GM23248 (cell line): ENCODE measurements at places on chromosomes 2 and 18. TPM values are rescaled to one million over a fixed set of nuclear protein-coding genes. Genes with fewer than 3 reads are reported as not detected.

The ALKAL2 gene
- total RNA-seq, result not detected in 2 replicates

The SERPINB13 gene
- total RNA-seq, result not detected in 2 replicates

The GBX2 gene
- total RNA-seq, result not detected in 2 replicates

The KLHL29 gene
- total RNA-seq, result 4.7 and 6.4 TPM in 2 replicates

The SERPINB11 gene
- not detected in 2 replicates for total RNA-seq

The BARD1 gene
- total RNA-seq, result 11.8 and 24.8 TPM in 2 replicates

The CFAP65 gene
- total RNA-seq, result not detected in 2 replicates

The CNGA3 gene
- under 0.01 and 0.51 TPM in 2 replicates for total RNA-seq

The CCNT2 gene
- 15.0 and 15.7 TPM in 2 replicates for total RNA-seq

The DNAJC5G gene
- not detected in 2 replicates for total RNA-seq

The UGT1A5 gene
- total RNA-seq, result not detected in 2 replicates

The STK17B gene
- total RNA-seq, result 23.6 and 31.0 TPM in 2 replicates

The RAB31 gene
- 40.5 and 49.2 TPM in 2 replicates for total RNA-seq

- DNase-seq, result peak; percentile 9
Observed at GRCh38 chr2:164000176-164000575, 264.4 kb upstream of the FIGN start.

- DNase-seq, result no peak
Observed at GRCh38 chr2:155722290-155722689, 610.2 kb downstream of the NR4A2 start.

GRCh38 chr18:69725009-69725408 lies 222.7 kb downstream of the CD226 start:
- no peak for DNase-seq

DNA sequence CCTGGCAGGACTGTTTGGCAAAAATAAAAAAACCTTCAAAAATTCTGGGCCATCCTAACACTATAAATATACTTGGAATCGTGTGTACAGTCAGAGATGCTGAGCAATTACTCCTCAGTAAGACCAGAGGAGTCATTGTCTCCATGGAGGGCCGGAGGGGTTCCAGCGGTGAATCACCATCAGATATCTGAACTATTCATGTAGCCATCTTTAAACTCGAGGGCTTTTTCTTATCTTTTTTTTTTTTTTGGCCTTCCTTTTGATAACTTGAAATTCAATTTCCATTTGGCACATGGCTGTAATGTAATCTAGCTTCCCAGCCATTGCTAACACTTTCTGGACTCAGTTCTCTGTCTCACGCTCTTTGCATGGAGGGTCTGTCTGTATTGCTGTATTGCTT lies 7.4 kb upstream of the FHL2 start:
- peak; percentile 96 for DNase-seq

- DNase-seq, result peak; percentile 64
Observed at GRCh38 chr2:241540771-241541561, 17.6 kb upstream of the BOK start.

- DNase-seq, result no peak
Observed at GRCh38 chr18:78773819-78774218, 205.8 kb upstream of the SALL3 start.

- DNase-seq, result peak; percentile 75
Observed at GRCh38 chr2:112958428-112959108, 19.2 kb upstream of the IL36G start.

DNA sequence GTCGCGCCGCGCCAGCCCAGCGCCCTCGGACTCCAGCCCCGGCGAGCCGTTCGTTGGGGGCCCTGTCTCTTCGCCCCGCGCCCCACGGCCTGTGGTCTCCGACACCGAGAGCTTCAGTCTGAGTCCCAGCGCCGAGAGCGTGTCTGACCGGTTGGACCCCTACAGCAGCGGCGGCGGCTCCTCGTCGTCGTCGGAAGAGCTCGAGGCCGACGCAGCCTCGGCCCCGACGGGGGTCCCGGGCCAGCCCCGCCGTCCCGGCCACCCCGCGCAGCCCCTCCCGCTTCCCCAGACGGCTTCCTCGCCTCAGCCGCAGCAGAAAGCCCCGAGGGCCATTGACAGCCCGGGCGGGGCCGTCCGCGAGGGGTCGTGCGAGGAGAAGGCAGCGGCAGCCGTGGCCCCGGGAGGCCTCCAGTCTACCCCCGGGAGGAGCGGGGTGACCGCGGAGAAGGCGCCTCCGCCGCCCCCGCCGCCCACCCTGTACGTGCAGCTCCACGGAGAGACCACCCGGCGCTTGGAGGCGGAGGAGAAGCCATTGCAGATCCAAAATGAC lies 1.4 kb downstream of the PHLPP1 start:
- peak; percentile 56 for DNase-seq

DNA sequence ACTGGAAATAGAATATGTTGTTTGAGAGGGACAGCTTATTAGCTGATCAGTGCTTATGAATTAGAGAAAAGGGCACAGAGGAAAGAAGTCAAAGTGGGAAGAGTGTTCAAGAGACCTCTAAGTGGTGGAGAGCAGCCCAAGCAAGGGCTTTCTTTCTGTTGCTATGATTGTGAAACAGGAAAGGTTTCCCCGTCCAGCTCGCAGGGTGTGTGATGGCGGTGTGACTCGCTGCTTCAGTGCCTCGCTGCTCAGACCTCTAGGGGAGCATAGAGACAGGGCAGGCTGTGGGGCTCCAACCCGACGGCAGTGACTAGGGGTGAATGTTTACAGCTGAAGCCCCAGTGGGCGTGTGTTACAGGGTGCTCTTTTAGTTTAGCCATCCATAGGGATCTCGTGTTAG lies 166.5 kb upstream of the COPS8 start:
- peak; percentile 81 for DNase-seq

GRCh38 chr2:175362331-175362730 lies 180.8 kb upstream of the ATP5MC3 start:
- DNase-seq, result no peak

DNA sequence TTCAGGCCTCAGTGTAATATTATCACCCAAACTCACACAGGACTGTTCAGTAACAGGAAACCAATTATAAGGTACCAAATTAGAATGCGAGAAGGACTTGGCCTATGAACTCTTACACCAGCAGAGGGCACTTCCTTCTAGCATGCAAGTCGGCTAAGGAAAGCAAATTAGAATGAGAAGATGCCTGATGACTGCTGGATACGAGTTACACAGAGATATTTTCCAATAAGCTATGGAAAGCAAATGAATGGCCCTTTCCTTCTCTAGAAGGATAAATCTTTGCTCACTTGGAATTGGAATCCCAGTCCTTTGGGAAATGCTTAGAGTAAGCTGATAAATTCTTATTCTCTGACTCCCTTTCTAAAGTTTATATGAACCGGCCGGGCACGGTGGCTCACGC lies 109.8 kb downstream of the AP1S3 start:
- peak; percentile 71 for DNase-seq

- DNase-seq, result peak; percentile 88
Observed at GRCh38 chr2:198499539-198499938, 695.1 kb downstream of the PLCL1 start.

DNA sequence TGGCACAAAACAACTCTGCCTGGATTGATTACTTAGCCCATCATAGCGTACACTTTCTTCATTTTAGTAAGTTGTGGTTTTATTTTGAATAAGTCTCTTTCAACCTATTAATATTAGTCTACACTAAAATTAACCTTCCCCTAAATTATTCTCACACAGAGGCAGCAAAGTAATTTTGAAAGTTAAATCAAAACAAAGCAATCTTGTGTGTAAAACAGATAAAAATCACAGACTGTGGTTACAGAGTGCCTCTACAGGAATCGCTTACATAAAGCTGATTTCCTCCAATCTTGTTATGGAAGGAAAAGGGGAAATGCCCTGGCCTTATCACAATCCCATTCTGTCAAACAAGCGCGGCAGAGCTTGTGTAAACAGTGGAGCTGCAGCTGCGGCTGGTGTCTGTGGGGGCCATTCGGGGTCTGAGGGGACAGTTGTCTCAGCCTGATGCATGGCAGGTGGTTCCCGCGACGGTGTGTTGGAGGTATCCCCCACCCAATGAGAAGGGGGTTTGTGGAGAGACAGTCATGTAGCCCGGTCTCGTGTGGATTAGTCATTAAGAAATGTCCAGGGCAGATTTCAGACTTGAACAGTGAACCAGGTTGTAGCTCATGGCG lies 42.1 kb downstream of the BCL2L11 start:
- DNase-seq, result no peak

DNA sequence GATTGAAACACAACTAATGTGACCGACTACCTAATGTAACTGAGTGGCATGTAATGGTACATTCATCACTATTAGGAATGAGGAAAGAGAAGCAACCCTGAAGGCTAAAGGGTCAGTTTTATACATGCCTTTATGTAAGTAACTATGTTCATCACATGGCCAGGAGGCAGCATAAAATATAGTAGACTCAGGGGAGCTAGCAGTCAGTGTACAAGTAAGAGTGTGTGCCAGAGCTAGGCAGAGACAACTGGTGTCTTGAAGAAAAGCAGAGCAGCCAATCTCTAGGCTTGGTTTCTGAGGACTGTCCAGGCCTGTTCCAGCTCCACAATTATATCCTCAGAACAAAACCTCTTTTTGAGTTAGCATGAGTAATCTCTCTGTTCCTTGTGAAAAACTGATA lies 18.1 kb downstream of the SMAD2 start:
- no peak for DNase-seq

GRCh38 chr2:179171371-179171770 lies 93.3 kb downstream of the SESTD1 start:
- DNase-seq, result no peak

DNA sequence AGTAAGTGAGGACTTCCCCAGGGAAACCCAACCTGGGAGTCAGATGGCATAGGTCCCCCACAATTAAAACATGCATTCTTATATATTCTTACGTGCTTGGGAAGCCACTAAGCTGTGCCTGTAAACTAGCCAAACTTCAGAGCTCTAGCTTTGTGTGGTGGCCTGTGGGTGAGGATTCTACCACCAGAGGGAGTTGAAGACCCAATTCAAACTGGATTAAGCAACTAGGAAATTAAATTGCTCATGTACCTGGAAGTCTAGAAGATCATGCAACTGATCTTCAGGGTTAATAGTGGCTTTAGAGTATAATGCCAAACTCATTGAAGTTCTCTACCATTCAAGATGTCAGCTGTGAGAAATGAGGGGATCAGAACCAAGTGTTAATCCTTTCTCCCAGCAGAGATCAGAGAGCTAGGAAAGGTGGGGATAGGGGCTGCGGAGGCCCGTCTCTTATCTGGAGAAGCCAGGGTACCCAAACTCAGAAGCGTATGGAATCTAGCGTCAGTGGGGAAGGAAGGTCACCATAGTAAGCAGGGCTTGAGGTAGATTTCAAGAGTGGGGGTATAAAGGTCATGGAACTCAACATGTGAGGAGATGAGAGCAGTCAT lies 53.2 kb upstream of the CCDC85A start:
- peak; percentile 76 for DNase-seq

DNA sequence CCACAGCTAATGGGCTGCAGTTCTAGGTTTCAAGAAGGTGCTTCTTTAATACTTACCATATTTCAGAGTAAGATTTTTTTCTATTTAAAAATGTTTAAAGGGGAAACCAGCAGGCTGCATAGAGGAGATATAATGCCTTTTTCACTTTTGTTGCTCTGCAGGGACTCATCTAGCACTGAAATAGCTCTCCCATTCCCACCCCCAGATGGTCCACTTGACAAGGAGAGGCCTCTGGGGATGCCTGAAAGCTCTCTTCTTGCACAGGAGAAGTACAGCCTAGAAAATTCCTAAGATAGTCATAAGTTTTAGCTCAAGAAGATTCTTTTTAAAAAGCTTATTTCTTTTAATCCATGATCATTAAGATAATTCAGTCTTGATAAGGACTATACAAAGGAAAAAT lies 126.4 kb downstream of the CDH2 start:
- no peak for DNase-seq

GRCh38 chr2:160609346-160609745 lies 115.7 kb upstream of the RBMS1 start:
- DNase-seq, result no peak

DNA sequence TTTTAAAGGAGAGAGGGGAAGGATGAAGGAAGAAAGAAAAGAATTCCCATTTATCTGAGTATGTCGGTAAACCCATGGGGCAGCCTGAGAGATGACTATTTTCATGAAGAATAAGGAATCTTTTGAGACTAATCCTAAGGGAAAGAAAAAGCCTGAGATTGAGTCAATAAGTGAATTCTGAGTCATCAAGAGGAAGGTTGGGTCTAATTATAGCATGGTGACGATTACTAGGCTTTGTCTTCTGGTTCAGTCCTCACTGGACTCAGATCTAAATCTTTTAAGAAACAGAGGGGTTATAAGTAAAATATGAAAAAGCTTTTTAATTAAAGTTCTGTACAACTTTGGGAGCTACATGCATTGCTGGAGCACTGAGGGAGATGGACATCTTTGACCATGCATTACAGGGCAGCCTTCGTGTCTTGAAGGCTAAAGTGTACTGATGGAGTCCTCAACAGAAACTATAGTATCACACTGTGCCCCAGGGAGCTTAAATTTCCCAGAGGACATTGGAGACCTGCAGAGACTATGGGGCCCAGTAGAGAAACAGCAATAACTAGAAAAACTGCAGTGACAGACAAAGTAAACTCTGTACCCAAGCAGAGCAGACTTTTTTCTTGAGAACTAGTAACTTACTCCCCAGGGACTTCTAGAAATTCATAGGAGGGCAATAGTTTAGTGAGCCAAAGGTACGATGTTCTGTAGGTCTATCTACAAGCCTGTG lies 260.9 kb downstream of the RAD51AP2 start:
- peak; percentile 54 for DNase-seq

- no peak for DNase-seq
Observed at GRCh38 chr2:181051861-181052522, 71.6 kb downstream of the UBE2E3 start.

- DNase-seq, result no peak
Observed at GRCh38 chr2:176744146-176744545, 468.4 kb upstream of the HNRNPA3 start.

DNA sequence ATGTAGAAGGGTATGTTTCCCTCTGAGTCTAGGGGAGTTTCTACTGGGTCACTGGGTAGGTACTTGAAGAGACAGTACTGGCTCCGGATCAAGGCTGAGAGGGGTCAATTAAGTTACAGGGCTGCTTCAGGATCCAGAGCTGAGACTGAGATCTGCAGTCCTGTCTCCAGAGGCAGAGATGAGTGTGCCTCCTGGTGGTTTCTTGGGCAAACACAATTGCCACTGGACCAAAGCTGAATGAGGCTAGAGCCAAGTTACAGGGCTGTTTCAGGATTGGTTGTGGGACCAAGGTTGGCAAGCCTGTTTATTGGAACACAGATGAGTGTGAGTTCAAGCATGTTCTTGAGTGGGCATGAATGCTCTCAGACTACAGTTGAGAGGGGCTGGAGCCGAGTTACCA lies 157.9 kb downstream of the ADCYAP1 start:
- DNase-seq, result peak; percentile 4

DNA sequence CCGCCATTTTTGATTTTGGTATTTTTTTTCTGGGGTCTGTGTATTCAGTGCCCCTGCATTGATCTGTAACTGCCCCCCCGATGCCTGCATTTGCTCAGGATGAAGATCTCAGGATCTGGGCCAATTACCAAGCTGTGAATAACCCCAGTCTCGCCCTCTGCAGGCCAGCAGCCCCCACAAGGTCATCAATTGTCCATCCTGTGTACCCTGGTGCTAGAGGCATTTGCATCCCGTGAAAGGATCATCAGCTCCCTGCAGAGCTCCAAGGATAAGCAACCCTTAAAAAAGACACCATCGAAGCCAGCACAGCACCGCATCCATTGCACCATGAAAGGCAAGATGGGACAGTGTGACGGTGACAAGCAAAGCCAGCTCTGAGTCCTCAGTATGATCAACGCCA lies 154.1 kb upstream of the KLHL29 start:
- DNase-seq, result no peak

GRCh38 chr2:236208019-236208926 lies 40.1 kb upstream of the GBX2 start:
- no peak for DNase-seq

- peak; percentile 50 for DNase-seq
Observed at GRCh38 chr2:140998577-140998976, 1132.2 kb downstream of the LRP1B start.

GRCh38 chr2:157192445-157193423 lies 64.8 kb upstream of the GALNT5 start:
- DNase-seq, result no peak
